ENCODE measurements at places on chromosomes 2 and 18.

DNA sequence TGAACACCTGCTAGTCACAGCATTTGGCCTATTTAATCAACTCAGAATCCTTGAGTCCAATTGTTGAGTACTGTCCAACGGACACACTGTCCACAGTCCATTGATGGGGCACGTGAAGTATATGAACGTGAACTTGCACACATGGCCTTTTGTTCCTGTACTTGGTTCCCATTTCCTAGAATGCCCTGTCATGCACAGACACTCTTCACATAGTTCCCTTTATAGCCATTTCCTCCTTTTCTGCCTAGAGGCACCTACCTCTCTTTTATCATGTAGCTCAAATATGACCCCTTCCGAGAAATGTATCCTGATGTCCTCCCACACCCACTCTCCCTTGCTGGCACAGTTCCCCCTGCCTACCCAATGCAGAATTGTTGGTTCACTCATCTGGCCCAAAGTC, 8.7 kb upstream of the CRYGA start:
- no peak for DNase-seq

GRCh38 chr18:63909870-63910269, 2.1 kb downstream of the SERPINB10 start:
- DNase-seq = no peak

GRCh38 chr2:7210712-7211111, 293.5 kb downstream of the RNF144A start:
- no peak for DNase-seq

GRCh38 chr2:225276207-225276606, 123.3 kb upstream of the NYAP2 start:
- DNase-seq = no peak

- no peak for DNase-seq
These were observed 10.1 kb downstream of the RPL31 start for GRCh38 chr2:101012054-101012705.

GRCh38 chr18:3219631-3220335, at the start of gene MYOM1:
Gene MYOM1 (minus strand): TSS chr18:3219968. CDS start chr18:3215223, 4,745 bp downstream.
- no peak for DNase-seq

- DNase-seq = no peak
These were observed 259.6 kb upstream of the UBE2E3 start for GRCh38 chr2:180720829-180721228.

- no peak for DNase-seq
These were observed 11.3 kb downstream of the MLPH start for GRCh38 chr2:237498341-237498740.

DNA sequence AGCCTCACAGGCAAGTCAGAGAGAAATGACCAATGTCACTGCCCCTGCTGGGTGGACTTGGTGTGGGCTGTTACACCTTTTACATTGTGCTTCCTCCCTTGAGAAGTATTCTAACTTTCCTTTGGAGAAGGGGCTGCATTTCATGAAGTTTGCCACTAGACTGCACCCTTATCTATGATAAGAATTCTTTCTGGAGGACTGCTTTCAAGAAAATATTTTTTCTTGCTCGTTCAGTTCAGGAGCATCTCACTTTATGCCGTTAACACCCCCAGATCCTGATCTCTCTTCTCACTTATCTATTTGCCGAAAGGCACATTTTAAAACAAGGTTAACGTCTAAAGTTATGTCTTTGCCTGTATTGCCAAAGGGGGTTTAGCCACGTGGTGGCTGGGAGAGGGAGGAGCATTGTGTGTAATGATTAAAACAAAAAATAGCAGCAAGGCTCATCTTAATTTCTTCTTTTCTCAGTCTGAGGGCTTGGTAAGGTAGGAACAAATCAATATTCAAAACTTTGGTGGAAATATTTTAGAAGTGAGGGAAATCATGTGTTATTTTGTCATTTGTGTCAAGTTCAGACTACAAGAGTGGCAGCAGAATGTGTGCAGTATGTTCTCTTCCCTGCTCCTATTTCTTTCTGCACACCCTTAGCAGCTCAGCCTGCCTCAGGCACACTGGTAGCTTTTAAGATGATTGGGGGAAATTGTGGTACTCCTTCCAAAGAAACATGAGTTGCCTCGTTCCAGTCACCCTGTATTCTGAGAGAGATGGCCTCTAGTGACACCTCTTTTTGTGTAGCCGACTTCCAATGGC, 1.6 kb upstream of the IGFBP5 start:
- no peak for DNase-seq

Data from NCI-H1092 (cell line).